ENCODE measurements at places on chromosomes 1 and 21.
A peak's percentile ranks its signal among the peaks of the same experiment; 100 is the strongest.

DNA sequence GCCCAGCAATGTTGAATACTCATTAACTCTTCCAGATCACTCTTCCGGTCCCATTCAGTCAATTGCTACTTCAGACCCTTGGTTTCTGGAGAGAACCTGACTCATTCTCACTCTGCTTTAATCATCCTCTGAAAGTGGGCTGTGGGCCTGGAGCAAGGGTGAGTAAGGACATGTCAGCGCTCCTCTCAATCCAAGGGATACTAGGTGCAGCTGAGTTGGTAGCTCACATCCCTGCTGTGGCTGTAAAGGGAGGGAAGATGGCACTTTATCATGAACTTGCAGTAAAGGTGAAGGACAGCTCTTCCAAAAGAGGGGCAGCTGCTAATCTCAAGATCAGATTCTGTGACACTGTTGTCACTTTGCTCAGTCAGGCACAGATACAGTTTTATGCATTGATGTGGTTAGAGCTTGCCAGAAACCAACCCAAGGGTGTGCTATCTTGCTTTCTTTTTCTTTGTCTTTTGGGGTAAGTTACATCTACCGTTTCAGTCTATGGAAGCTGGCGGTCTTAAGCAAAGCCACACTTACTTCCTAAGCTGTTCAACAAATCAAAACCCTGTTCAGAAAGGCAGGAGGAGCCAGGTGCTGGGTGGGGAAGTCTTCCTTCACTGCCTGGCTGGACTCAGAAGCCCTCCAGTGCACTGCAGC lies 26.5 kb upstream of the NTPCR start:
- DNase-seq, result peak; percentile 96

DNA sequence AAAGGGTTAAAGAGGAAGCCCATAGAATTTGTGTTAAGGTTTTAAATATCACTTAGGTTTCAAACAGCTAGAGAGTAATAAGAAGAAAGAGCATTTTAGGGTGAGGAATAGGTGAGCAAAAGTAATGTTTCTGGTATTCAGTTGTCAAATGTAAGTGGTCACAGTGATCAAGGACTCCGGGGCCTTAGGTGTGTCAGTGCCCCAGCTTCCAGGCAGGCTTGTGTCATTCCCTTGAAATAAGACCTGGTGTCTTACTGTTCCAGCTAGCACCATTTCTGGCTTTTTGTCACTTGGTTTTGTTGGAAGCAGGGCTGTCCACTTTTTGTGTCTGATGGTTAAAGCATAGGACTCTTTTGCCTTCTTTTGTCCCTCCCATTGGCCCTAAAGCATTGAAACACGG lies 69.6 kb downstream of the DYRK1A start:
- no peak for DNase-seq

DNA sequence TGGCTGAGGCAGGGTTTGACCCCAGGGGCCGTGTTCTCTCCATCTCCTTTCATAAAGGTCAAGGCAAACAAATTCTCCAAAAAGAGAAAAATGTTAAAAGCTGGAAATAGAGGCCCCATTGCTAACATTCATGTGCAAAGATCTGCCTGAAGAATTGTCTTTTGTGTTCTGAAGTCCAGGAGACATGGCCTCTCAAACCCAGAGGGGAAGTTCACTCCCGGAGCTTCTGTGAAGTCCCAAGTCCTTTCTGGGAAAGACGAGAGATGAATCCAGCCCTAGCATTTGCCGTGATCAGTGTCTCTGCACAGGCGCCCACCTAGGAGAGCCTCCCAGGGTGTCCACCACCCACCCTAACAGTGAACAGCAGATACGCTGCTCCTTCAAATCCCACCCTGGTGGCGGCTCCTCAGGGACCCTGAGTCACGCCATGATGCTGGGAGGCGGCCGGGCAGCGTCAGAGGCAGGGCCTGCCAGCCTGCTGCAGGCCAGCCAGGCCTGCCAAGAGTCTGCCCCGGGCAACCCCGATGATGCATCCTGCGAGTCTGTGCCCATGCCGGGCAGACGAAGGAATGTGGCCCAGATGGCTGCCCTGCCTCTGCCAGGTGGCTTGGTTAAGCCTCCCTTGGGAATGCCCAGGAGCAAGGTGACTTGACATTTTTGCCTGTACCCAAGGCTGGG lies 5.2 kb upstream of the C2CD2 start:
- no peak for DNase-seq

DNA sequence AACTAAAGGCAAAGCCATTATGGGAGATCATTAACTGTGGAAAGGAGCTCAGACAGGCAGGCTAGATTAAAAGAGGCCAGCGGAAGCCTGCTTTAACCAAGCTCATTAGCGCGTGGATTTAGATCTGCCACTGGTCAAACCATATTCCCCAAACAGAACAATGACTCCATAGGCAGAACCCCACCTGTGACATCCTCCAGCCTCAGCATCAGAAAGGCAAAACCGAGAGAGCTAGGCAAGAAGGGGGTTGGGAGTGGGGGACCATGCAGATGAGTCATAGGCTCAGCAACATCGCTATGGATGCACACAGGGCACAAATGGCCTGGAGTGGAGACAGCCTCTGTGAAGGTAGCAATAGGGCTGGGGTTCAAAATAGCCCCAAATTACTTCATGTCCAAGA lies 20.6 kb downstream of the MKNK1 start:
- DNase-seq, result no peak

DNA sequence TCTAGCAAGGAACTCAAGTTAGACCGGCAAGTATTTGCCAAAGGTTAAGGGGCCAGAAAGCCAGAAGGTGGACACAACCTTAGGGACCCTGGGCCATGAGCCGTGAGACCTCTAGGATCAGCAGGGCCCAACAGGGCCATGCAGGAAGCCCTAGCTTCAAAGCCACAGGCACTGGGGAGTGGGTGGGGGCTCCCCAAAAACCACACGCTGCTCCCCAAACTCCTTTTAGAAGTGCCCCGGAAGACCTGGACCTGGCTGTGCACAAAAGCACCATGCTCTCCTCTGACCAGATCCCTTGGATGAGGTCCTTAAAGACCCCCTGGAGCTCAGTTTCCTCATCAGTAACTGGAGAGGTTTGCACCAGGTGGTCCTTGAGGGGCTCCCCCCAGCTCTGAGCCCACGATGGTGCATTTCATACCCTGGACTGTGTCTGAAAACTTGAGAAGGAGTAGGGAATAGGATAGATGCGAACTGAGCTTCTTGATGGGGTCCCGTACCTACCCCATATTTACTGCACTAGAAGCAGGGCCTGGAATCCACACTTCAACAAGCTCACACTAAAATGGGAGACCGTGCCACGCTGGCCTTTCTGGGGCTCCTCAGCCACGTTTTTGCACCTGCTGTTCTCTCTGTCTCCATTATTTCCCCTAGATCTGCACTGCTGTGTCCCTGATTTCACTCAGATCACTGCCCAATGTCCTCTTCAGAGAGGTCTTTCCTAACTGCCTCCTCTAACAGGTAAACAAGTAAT lies 40.6 kb upstream of the LBR start:
- no peak for DNase-seq

DNA sequence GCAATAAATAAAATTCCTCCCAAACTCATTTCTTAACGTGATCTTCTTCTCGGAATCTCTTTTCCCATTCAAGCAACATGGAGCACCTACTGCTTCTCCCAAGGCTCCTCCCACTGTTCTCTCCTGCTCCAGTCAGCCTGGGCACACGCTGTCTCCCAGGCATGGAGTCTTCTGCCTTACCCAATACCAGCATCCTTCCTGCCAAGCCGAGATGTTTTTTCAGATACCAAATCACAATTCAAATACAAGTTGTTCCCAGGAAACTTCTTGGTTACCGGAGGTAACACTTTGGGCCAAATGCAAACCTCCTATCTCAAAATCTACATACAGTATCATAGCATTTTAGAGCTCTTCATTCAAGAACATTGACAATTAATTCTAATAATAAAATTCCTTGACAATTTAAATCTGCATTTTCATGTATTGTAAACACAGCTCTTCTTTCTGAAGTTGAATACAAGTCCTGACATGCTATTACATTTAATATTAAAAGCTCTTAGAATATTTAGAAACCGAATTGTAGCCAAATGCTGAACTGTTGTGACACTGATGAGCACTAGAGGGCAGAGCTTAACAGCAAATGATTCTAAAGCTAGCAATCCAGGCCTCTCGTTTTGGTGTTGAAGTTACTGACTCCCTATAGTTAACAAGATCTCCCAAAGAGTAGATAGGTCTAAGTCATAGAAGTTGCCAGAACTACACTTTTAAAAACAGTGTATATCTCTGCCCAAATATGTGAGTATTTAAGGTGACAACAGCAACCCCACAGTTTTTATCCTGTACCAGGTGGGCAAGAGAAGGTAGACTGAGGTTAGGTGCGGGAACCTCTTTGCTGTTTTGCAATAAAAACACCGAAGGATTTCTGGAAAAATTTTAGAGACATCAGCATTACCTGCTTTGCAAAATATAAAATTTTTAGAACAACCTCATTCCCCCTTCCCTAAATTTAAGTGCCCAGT lies 52.3 kb downstream of the BCAR3 start:
- DNase-seq, result peak; percentile 42
